Left kidney (tissue), 8 donors: ENCODE measurements at places on chromosomes 3 and 15. TPM values are rescaled to one million over a fixed set of nuclear protein-coding genes. Genes with fewer than 3 reads are reported as not detected.

Gene IMPG2
- 0.76 TPM for polyA plus RNA-seq

- DNase-seq: no peak
Measured at GRCh38 chr3:156293566-156293965, 173.2 kb downstream of the KCNAB1 start.

Gene IREB2
- 86.9 TPM for polyA plus RNA-seq

DNA sequence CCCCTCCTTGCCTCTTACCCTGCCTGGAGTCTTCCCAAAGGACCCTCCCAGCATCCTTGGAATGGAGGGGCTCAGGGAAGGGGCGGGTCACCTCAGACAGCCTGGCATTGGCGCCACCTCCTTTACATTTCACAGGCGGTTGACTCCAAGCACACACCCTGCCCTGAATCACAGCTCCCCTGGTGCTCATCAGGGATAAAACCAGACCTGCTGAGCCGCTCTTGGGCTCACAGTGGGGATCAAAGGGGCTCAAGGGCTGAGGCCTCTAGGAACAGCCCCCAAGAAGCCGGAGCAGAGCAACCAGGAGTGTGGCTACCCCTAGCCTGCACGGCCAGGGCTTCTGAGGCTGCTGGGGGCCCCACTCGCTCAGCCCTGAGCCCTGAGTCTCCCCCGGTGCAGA, 16.6 kb downstream of the LINGO1 start:
- DNase-seq: no peak

DNA sequence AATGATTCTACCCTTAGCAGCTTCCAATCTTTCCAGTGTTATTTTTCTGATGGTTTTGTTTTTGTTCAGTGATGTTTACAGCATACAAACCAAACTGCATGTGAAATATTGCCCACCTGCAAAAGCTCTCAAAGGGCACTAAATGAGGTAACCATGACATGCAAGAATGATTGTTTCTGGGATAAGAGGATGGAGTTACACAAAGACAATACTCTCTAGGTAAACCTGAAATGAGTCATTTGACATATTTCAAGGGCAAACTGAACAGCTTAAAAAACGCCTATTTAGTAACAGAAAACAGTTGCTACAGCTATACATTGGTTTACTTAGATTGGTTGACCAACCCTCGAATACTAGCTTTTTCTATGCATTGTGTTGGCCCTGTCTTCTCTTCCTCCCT, 481.7 kb downstream of the ZPLD1 start:
- no peak for DNase-seq

DNA sequence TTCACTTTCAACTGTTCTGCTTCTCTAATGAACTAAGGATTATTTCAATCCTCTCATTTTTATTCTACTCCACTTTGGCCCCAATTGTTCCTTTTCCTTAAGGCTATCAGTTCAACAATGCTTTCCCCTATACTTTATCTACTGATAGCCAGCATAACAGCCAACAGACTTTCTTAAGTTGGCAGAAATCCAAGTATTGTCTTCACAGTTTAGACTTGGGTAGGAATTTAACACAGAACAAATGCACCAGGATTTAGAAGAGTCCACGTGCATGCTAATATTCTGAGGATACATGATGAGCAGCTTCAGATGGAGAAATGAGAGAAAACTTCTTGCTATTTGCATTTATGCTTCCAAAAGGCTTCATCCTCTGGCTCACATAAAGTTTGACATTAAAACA, 54.8 kb downstream of the FBN1 start:
- no peak for DNase-seq

- no peak for DNase-seq
Measured at GRCh38 chr3:61625429-61625828, 64.1 kb downstream of the PTPRG start.

GRCh38 chr3:174639406-174639805, 219.7 kb upstream of the NAALADL2 start:
- no peak for DNase-seq

Gene GOLGA8H
- polyA plus RNA-seq: 2.4 TPM

DNA sequence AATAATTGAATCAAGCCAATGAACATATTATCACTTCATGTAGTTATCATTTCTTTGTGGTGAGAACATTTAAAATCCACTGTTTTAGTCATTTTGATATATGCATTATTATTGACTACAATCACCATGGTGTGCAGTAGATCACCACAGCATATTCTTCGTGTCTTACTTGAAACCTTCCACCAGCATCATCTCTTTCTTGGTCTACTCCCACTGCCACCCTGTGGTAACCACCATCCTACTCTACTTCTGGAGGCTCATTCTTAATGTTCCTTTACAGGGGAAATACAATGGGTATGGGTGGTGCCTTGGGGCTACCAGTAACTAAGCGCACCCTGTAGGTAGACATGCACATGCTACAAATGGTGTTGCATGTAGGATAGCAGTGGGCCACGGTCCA, 25.4 kb downstream of the PXK start:
- no peak for DNase-seq

Gene AGBL1
- 0.18 TPM for polyA plus RNA-seq

DNA sequence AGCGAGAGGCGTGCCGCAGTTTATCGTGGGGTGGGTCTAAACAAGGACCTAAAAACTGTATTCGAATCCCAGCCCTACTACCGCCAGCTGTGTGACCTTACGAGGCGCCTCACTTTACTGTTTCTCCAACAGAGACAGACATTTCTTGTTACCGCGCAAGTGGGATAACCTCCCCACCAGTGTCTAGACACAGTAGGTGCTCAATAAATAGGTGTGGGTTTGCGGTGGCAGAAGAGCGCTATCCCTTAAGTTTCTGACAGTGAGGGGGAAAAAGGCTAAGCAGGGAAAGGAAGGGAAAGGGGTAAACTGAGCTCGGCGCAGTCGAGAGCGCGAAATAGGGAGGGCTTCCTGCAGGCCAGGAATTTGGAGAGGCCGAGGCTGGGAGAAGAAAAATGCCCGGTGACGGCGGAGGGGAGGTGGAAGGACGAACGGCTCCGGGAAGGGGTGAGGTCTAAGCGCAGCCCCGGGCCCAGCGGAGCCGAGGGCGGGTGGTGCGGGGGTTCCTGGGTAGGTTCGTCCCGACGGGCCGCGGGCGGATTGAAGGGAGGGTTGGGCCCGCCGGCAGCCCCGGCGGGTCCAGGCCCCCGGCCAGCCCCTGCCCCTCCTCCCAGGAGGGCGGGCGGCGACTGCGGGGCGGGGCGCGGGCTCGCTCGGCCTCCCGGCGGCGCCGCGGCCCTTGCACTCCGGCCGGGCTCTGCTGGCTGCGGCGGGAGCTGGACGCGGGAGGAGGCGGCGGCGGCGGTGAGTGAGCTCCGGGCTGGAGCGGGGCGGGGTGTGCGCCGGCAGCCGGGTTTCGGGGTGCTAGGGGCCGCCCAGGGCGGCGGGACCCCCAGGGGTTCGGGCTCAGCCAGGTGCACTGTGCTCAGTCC, at the start of gene CGNL1:
CGNL1 (plus strand) TSS at position 679 of the 869 bp plus-strand sequence. CDS start 61,495 bp downstream, outside the sequence.
- peak; percentile 49 for DNase-seq

- DNase-seq: no peak
Measured at GRCh38 chr3:111741181-111741580, 117.9 kb upstream of the PHLDB2 start.

GRCh38 chr15:100759106-100759505, 120.5 kb upstream of the ALDH1A3 start:
- no peak for DNase-seq

DNA sequence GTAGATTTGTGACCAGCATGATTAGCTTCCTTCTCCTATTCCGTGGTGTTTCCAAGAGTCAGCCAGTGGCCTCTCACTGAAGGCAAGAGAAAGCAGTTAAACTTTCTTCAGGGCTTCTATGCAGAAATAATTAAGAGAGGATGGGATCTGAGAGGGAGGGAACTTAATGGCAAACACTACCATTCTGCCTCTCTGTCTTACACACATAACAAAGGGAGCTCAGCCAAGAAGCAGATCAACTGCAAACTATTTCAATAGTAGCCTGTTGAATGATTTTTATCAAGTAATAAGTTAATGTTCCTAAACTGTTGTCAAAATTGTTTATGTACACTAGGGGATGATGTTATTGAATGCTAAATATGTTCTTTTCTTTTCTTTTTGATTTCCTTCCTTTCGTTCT, 11.8 kb downstream of the OXSR1 start:
- no peak for DNase-seq

Gene RASGRF1
- polyA plus RNA-seq: 0.48 TPM
